Activated T-cell treated with anti-CD3 and anti-CD28 coated beads for 4 hours (primary cell): ENCODE measurements at places on chromosomes 12 and 14.

- DNase-seq: no peak
Observed at GRCh38 chr14:74858022-74858421, 17.9 kb downstream of the PROX2 start.

DNA sequence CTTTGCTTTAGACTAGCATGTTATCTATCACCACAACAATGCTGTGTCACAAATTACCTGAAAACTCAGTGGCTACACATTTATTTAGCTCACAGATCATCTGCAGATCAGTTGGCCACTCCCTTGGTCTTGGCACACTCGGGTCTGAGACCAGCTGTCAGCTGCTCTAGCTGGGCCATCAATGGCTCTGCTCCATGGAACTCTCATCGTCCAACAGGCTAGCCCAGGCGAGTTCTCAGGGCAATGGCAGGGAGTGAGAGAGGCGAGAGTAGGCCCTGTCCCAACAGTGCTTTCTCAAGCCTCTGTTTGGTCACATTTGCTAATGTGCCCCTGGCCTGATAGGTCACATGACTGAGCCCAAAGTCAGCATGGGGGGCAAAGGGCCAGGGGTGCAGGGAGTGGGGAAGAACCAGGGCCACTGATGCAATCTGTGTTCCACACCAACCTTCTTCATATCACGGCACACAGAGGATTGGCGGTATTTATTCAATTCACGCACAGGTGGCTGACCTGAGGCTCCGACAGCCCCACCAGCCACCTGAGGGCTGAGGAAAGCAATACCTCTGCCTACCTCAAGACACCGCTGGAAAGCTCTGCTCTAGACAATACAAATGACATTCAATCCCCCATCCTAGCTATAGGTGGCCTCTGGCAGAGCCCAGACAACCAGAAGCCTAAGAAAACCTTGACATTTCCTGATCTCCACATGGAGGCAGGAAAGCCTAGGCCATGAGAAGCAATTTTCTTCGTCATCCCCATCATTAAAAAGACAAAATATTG is 82.5 kb downstream of the NT5DC3 start:
- DNase-seq: no peak

- DNase-seq: no peak
Observed at GRCh38 chr12:125470838-125471783, 405.9 kb downstream of the AACS start.

GRCh38 chr14:96380735-96381134 is 11.2 kb upstream of the AK7 start:
- no peak for DNase-seq

DNA sequence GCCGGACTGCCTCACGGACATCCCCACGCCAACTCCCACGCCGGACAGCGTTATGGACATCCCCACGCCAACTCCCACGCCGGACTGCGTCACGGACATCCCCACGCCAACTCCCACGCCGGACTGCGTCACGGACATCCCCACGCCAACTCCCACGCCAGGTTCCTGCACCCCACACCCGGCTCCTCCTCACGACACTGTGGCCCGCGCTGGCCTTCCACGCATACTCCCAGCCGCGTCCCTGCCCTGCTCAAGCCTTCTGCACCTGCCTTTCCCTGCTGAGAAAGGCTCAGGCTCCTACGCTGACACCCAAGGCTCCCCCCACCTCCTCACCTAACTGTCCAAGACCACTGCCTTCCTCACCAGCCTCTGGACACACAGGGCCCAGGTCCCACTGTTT is 9.7 kb downstream of the CACNA2D4 start:
- DNase-seq: no peak

DNA sequence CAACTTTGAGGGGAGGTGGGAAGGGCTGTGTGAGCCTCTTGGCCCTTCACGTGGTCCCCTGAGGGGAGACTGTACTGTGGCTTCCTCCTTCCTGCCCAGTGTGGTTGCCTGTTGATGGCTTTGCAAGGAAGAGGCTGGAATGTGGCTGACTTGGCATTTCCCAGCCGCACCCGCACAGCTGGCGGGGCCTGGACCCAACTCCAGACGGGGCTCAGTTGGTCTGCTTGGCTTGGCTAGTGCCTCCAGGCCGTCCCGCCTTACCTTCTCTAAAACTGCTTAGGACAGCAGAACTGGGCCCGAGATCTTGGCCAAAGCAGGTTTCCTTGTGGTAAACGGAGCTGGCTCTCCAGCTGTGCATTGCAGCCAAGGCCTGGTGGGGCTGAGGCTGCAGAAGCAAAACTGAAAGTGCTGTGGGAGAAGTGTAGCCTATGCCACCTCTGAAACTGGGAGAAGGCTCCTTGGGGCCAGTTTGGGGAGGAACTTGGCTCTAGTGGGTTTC is 139.5 kb downstream of the SMOC1 start:
- no peak for DNase-seq

- no peak for DNase-seq
Observed at GRCh38 chr14:68814539-68815297, 21.9 kb upstream of the ZFP36L1 start.
